ENCODE measurements at places on chromosomes 6 and 20.

DNA sequence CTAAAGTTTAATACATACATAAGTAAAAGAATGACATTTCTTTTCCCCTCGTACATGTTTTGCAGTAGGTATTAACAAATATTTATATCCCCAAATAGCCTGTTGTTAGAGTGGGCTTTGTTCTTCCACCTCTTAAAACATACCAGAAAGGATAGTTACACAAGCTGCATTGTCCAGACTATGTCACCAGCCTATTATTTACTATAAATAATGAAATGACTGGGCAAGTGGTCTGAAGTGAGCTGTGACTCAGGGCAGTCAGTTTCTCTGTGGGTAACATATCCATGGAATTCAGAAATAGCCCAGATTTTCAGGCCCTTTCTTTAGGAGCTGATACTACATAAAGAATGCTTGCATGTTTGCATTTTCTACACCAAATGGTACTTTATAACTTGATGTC, 60.1 kb downstream of the FUT9 start:
- DNase-seq: no peak

DNA sequence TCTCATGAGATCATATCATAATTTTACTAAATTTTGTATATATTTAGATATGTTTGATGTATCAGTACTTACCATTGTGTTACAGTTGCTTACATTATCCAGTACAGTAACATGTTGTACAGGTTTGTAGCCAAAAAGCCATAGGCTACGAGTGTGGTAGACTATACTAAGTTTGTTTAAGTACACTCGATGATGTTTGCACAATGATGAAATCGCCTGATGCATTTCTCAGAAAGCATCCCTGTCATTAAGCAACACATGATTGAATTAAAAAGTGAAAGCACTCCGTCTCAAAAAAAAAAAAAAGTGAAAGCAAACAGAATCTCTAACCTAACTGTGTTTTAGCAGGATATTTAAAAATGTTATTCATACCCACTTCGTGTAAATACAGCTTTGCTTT, 104.9 kb upstream of the TFAP2D start:
- DNase-seq: no peak

DNA sequence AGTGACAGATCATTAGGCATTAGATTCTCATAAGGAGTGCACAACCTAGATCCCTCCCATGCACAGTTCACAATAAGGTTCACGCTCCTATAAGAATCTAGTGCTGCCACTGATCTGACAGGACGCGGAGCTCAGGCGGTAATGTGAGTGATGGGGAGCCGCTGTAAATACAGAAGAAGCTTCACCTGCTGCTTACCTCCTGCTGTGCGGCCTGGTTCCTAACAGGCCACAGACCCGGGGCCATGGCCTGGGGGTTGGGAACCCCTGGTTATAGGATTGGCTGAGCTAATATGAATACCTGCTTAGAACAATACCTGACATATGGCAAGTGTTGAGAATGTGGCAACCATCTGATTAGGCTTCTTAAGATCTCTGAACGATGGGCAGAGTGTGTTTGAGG, 2.4 kb downstream of the PNPLA1 start:
- DNase-seq: no peak

DNA sequence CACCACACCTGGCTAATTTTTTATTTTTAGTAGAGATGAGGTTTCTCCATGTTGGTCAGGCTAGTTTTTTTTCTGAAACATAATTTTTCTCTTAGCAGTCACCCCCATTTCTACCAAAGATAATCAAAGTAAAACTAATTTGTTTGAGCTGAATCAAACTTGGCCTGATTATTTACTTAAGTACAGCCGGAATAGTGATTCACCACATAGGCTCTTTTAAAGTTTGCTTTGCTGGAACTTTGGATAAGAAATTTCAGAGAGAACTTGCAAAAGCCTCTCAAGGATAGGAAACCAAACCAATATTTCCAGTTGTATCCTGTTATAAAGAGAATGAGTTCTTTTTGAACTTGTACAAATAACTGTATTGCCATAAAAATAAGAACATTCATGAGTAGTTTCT, 105.0 kb upstream of the SYNCRIP start:
- DNase-seq: no peak

DNA sequence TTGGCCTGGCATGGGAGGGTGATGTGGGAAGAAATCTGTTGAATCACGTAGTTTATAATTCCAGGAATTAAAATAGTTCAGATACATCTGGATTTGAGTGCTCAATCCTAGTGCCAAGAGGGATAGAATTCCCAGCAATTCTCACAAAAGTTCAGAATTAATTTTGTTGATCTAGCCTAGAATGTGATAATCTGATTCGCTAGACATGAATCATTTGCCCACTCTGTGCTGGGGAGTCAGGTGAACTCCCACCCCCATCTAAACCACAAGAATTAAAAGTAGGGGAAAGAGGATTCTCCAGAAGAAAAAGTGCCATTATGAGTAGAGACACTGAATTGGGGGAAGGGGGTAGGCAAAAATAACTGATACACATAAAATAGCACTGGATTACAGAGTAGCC, 85.0 kb downstream of the LIN28B start:
- no peak for DNase-seq

DNA sequence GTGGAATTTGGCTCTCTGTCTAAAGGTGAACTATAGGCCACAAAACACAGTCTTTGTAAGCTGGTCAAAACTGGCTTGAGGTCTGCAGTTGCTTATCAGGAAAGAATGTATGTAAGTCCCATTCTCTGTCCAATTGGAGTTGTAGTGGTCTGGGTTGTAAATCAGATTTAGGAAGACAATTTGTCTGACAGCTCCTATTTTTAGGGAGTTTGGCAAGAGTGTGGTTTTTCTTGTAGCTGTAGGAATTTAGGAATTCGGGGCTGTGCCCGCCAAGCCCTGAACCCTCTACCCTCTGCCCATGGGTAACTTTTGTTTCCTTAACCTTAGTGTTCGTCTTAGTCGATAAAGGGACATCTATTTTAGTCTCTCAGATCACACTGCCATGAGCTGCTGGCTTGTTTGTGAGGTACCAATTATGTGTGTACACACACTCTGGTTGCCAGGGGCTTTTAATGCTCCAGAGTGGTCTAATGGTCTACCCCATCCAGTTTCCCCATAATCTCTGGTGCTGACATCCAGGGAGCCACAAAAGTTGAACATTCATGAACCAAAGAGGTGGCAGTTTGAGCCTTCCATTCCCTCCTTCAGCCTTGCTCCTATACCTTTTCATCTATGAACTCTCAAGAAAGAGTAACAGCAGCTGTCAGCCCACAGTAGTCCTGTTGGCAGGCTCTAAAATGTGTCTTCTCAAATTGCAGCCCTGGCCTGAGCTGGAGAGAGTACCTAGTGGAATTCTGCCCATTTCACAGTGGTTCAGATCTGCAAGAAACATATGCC, 93.0 kb downstream of the ANKRD6 start:
- no peak for DNase-seq

GRCh38 chr6:51843456-51844056, 243.9 kb downstream of the PKHD1 start:
- DNase-seq: no peak

DNA sequence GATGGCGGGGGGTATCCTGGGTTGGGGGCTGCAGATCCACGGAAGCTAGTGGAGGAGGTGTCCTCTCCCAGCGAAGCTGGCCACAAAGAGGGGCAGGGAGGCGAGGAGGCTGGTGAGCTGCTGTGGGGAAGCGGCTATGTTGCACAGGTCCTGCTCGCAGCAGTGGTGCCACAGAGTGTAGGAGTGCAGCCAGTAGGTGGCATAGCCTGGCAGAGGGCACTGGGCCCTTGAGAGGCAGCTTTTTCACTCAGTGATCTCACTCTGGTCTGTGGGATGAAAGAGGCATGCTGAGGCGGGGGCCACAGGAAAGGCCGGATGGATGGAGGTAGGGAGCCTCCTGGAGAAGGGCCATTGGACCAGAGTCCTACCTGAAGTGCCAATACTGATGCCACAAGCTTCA, 2.9 kb upstream of the LY6G6D start:
- no peak for DNase-seq

Data from nephron progenitor cell (in vitro differentiated cells).